Stimulated activated CD8-positive, alpha-beta memory T cell treated with anti-CD3 and anti-CD28 coated beads, Interleukin-7, amount 100 ng/mL, for 1 hour (primary cell): ENCODE measurements at places on chromosomes 3 and 15.

DNA sequence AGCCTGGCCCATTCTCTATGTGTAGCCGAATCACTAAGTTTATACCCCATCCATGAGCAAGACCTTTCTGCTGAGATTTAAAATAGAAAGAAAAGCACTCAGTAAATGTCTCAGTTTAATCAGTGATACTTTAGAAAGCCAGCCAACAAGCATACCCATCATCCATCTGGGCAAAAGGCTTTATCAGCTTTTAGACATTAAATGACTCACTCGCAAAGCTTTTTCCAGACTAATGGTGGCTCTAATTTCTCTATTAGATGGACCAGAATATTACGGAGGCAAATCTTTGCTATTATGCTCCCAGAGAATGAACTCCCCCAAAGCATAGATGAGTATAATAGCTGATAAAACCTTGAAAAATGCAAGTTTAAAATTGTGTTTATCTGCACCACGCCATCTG lies 727.8 kb downstream of the GBE1 start:
- no peak for DNase-seq

DNA sequence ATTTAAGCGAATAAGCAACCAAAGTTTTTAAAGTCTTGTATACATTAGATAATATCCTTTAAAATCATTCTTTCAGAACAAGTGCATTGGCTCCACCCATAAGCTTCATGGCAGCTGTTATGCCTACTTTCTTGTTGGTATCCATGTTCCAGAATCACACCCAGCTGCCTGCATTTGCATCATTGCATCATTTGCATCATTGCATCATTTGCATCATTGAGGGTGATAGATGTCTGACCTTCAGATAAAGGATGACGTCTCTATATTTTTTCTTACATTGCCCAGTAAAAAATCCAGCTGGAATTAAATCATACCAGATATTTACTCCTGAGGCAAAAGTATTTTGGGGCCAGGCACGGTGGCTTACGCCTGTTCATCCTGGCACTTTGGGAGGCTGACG lies 42.3 kb downstream of the SLC12A1 start:
- DNase-seq = no peak

DNA sequence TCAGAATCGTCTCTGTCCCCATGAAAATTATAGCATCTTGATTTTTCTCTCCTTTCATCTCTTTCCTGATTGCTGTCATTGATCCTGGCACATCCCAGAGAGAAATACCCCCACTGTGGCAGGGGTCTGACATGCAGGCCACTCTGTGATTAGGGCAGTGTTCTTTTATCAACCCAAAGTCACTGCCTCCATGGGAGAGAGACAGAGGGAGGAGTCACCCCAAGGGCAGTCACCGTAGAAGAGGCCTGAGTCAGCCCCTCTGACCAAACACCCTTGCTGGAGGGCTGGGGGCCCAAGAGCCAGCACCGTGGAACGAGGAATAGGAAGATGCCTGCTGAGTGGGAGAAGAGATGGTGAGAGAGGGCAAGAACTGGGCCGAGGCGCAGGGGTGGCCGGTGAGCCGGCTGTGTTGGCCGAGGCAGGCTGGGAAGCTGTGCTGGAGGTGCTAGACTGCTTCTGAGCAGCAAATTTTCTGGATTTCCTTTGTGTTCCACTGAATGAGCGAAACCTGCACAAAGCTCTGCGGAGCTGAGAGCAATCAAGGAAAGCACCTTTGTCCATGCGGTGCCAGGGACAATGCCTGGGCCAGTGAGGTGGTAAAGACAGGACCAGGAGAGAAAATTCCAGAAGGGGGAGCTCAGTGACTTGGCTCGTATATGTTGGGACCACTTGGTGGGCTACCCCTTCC lies 103.8 kb downstream of the ADCY5 start:
- no peak for DNase-seq

GRCh38 chr15:73996267-73996666 lies 1.8 kb downstream of the PML start:
- DNase-seq = no peak

DNA sequence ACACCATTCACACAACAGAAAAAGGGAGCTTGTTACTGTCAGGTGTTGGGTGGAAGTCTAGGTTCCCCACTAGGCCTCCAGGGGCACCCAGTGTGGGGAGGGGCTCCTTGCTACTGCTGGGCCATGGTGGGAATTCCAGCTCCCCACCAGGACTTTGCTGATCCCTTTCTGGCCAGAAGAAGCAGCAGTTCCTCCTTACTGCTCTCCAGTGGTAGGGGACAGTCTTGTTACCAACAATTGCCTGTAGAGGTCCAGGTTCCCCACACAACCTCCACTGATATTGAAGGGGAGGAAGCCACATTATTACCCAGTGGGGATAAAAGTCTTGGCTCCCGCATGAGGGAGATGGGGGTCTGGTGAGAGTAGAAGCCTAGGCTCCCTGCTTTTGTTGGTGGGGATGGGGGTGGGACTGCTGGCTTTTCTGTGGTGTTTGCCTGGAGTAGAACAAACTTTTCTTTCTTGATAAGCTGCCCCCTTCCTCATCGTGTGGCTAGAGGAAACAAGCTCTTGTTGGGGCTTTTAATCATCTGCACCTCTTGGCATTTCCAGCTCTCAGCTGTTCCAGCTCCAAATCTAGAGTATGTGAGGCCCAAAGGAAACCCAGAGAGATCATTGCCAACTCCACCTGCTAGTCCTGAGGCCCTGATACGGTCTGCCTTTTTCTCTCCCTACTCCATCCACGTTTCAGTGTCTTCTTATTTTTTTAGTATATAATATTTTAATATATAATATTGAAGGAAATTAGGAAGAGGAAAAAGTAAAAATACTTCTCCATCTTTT lies 824.2 kb downstream of the AGBL1 start:
- no peak for DNase-seq

GRCh38 chr3:57206423-57206822 lies 6.6 kb upstream of the HESX1 start:
- DNase-seq = no peak

DNA sequence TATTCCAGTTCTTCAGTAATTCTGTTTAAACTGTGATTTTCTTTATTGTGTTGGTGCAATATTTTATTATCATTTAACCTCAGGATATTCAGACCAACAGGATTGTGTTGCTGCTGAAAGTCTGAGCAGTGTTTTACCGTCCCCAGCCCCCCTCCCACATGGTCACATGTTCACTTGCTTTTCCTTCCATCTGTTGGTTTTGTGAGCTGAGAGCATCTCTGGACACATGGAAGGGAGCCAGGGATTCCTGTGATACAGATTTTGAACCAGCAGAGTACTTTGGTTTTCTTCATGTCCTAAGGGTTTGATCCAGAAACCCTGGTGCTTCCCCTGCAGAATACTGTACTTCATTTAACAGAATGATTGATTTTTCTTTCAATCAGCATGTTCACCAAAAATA lies 11.9 kb downstream of the ARRDC4 start:
- DNase-seq = no peak

- no peak for DNase-seq
Observed at GRCh38 chr3:15753056-15753710, 44.6 kb downstream of the ANKRD28 start.

DNA sequence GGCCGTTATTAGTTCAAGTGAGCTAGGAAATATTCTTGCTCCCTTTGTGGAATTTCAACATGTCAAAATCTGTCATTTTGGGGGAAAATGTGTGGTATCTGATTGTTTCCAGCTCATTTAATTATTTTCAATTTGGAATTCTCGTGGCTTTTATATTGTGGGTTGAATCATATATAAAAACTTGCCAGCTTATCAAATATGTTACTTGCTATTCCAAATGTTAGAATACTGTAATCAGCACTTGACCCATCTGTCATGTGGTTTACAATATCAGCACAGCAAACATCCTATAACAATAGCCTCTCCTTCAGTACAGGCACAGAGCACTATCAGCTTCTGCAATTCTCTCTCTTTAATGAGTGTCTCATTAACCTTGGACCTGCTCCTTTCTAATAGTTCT lies 130.2 kb upstream of the FEZF2 start:
- no peak for DNase-seq

- DNase-seq = no peak
Observed at GRCh38 chr3:180176059-180176458, 139.3 kb upstream of the PEX5L start.
